ENCODE measurements at places on chromosomes 1 and 21.

DNA sequence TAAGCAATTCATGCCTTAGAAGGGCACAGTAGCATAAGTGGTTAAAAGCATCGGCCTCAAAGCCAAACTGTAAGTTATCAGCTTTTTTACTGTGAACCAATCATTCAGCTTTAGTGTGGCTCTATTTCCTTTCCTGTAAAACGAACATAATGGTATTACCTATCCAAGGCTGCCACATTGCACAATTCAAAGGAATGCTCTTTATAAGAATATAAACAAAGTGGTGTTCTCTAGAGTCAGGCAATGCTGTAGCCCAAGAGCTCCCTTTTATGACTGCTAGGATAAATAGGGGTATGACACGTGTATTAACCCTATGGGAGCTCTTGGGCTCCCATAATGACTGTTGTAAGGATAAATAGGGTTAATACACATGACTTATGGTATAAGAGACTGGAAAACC is 25.4 kb downstream of the INTS7 start:
- DNase-seq = no peak

- DNase-seq = no peak
Observed at GRCh38 chr1:153120945-153121344, 7.6 kb upstream of the SPRR2F start.

DNA sequence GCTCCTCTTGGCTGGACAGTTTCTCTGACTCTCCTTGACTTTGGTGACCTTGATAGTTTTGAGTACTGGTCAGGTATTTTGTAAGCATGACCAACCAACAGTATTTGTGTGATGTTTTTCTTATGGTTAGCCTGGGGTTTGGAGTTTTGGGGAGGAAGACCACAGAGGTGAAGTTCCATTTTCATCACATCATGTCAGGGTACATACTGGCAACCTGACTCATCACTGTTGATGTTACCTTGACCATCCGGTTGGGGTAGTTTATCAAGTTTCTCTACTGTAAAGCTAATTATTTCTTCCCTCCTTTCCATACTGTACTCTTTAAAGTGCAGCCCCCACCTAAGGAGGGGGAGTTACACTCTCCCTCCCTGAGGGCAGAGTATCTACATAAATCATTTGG is 13.4 kb downstream of the OSCP1 start:
- no peak for DNase-seq

DNA sequence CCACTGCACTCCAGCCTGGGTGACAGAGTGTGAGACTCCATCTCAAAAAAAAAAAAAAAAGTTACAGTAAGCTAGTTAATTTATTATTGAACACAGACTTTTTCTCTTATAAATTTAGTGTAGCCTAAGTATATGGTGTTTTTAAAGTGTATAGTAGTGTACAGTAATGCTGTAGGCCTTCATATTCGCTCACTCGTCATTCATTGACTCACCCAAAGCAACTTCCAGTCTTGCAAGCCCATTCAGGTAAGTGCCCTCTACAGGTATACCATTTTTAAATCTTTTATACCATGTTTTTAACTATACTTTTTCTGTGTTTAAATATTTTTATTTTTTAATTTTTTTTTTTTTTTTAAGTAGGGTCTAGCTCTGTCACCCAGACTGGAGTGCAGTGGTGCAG is 12.1 kb downstream of the POU2F1 start:
- no peak for DNase-seq

- no peak for DNase-seq
Observed at GRCh38 chr1:210949039-210949438, 184.9 kb downstream of the KCNH1 start.

- no peak for DNase-seq
Observed at GRCh38 chr1:204545202-204545601, 29.0 kb downstream of the MDM4 start.

Data from CD4-positive, alpha-beta T cell treated with Interleukin-12 subunit alpha and Interleukin-12 subunit beta, for 1 hour (primary cell).